SJCRH30 (cell line): ENCODE measurements at places on chromosomes 5 and 9. TPM values are rescaled to one million over a fixed set of nuclear protein-coding genes. Genes with fewer than 3 reads are reported as not detected.

GRCh38 chr5:180161420-180162303 lies 47.3 kb downstream of the RASGEF1C start:
- DNase-seq = no peak

DNA sequence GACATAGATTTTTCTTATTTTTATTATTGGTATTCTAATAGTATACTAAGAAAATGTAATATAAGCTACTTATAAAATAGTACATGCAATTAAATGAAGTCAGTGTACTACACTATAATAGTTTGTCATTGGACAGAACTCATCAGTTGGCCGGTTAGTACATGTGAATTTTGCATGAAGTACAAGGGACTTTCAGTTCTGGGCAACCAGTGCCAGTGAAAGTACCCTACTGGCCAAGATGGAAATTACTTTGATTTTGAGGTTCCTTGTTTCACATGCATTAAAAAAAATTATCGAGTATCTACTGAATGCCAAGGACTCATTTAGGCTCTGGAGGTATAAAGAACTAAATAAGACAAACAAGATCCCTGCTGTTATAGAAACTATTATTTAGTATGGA lies 213.4 kb upstream of the ELL2 start:
- peak; percentile 22 for DNase-seq

DNA sequence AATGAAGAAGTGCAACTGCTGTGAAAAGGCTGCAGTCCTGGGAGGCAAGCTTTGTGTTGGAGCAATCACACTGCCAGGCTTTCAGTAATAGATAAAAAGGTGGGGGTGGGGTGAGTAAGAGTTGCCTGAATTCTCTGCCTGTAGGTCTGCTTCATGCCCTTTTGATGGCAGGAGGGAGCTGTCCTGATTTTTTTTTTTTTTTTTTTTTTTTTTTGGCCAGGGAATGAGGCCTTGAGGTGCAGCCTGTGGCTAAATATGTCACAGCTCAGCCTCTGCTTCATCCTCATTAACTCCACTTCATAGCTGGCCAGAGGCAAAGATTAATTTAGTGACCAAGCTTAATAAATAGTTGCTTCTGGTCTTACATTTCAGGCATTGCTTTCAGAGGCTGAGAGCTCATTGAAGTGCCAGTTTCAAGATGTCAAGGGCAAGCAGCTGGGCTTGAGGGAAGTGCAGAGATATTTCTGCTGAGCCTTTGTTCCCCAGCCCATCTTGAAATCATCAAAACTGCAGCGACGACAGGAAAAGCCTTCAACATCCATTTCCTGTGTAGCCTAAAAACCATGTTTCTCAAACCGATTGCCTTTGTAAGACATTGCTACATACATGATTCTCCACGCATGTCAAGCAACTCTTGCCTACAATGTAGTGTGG lies 134.7 kb downstream of the MACIR start:
- DNase-seq = no peak

GRCh38 chr5:1050423-1051365 lies 42.1 kb downstream of the NKD2 start:
- no peak for DNase-seq

- DNase-seq = no peak
These were observed 1.5 kb upstream of the TESK1 start for GRCh38 chr9:35603506-35603985.

GRCh38 chr5:177024559-177024958 lies 2.1 kb downstream of the ZNF346 start:
- no peak for DNase-seq

DNA sequence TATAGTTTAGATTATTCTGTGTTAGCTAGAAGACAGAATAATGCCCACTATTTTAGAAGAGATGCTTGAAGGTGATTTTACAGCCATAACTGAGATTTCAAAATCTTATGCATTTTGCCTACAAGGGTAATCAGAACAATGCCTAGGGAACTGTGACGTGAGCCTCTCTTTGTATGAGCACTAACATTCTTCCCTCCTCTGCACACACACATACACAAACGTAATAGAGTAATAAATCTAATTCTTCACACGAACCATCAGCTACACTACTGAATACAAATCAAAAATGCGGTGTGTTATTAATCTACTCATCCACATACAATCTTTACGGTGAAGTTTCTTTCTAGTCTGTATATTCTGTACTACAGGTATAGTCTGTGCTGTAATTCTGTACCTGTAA lies 227.8 kb downstream of the PLK2 start:
- no peak for DNase-seq

DNA sequence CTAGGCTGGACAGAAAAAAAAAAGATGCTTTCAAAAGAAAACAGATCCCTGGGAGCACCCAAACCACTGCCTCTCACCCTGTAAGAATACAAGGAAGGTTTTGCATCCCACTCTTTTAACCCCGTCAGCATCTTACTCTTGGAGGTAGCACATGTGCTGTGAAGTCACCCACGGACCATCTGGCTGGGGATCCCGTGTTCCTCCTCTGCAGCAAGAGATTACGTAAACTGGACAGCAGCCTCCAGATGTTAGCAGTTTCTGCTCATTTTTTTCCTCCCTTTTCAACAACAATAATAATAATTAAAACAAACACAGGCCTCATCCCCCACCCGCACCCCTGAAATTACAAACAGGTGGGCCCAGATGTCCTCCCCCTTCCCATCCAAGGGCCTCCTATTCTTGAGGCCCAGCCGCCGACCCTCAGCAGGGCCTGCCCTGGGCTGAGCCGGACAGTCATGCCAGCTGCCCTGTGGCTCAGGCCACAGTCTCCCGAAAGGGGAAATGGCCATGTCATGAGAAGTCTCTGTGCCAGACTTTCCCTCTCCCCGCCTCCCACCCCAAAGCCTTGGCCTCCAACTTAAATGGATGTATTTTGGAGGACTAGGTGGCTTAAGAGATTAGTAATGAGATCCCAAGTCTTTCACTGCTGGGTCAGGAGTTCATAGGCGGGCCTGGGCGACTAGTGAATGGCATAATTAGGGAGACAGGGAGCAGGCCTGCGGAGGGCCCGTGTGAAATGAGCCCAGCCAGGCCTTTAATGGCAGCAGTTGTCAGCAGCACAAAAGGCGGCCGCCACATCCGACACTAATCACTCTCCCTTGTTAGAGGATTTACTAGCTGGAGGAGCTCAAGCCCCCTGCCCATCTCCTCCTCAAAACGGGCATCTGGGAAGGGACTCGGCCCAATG lies 165.1 kb downstream of the PAPPA start:
- peak; percentile 95 for DNase-seq

- no peak for DNase-seq
These were observed 93.5 kb downstream of the DAP start for GRCh38 chr5:10667431-10668057.

DNA sequence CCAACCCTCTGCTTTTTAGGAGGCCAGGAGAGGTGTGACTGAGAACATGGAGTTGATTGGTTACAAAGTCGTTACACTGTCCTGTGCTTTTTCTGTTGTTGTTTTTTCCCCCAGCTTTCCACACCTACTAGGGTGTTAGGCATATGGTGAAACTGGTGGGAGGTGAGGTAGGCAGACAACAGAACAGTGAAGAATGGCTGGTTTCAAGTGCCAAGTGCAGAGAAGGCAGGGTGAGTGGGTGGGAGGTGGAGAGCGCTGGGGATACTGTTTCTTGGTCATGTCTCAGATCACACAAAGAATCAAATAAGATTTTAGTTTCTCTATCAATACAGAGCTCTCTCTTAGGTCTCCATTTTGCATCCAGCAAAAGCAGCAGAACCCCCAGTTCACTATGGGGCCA lies 2.2 kb upstream of the SPTAN1 start:
- DNase-seq = no peak

DNA sequence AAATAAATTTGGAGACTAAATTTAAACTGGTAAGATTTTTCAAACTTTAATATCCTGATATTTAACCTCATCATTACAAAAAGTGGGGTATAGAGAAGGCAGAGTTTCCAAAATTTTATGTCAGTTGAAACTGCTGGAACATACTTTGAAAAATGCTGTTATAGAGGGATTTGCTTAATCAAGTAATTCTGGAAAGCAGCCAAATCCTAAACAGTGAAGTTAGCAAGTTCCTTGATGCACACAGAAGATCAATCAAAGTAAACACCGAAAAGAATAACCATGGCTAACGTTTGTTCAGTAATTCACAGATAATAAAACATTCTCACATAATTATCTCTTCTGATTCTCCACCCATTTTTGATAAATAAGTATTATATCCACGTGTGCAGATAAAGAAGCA lies 8.1 kb upstream of the PRR16 start:
- DNase-seq = no peak

- DNase-seq = no peak
These were observed 48.2 kb downstream of the KIF2A start for GRCh38 chr5:62354028-62354874.

- DNase-seq = no peak
These were observed 98.4 kb upstream of the ERCC6L2 start for GRCh38 chr9:95777136-95777535.

DNA sequence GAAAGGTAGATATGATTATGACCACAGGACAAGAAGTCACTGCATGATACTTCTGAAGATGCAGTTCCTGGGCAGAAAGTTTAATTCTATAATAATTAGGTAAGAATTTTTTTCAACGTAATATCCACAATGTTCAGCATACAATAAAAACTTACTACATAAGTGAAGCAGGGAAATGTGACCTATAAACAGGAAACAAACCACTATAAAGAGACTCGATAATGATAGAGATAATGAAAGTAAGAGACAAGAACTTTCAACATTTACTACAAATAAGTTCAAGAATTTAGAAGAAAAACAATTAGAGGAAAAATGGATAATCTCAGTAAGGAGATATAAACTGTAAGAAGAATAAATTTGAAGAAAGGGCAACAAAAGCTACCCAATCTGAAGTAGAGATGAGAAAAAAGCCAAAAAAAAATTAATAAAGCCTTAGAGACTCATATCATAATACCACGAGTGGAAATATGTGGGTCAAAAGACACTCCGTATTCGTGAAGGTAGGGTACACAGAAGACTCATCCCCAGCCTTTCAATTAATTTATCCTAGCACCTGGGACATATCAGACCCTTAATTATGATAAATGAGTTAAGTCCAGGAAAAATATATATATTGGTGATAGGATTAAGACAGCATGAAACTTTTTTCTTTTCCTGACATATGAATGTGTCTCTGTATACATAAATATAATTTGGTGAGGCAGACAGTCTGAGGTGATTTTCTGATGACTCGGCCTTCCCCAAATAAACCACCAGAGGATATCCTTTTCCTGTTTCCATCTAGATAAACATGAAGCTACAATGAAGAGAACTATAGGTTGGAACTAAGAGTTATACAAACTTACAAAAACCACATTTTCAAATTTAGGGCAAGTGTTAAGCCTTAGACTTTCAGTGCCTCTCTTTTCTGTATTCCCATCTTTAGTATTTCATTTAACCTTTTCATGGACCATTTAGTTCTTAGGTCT lies 120.4 kb downstream of the RAPGEF6 start:
- no peak for DNase-seq

DNA sequence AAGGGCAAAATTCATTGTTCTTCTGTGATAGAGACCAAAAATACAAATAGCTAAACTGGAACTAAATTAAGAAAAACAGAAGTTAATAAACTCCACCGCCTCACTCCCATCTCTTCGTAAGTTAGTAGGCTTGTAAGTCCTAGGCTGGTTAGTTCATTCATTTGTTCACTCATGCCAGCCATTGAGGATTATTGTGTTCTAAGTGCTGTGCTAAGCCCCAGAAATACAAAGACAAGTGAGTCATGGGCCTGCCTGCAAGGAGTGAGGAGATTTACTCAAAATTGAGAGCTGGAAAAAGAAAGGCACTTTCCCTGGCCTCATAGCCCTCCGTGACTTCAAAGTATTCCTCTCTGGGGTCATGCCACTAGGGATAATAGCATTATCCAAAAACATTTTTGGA lies 8.5 kb downstream of the DOCK8 start:
- DNase-seq = no peak

DNA sequence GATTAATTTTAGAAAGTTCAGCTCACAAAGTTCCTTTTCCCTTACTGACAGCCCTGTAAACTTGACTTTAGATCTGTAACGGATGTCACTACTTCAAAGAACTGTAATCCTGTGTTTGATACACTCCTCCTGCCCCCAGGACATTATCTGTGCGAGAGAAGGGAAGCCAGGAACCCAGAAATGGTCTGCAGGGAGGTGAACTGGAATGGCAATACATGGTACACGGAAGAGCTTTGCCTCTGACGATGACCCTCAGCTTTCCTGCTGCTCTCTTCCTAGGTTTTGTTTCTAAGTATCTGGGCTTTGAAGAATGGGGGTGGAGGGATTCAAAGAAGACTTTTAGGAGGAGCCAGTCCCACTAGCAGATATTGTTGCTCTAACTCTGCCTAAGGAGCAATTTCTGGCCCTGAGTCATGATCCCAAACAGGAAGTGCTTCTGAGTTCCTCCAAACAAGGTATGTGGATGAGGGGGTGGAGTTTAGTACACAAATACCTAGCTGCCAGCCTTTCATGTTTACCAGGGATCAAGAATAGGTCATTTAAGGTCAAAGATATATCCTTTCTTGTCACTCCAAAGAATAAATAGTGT lies 43.4 kb upstream of the TMC1 start:
- DNase-seq = peak; percentile 41

- DNase-seq = no peak
These were observed 48.5 kb downstream of the SIL1 start for GRCh38 chr5:139149477-139150199.

- no peak for DNase-seq
These were observed 78.0 kb downstream of the NSUN2 start for GRCh38 chr5:6554812-6555211.

DNA sequence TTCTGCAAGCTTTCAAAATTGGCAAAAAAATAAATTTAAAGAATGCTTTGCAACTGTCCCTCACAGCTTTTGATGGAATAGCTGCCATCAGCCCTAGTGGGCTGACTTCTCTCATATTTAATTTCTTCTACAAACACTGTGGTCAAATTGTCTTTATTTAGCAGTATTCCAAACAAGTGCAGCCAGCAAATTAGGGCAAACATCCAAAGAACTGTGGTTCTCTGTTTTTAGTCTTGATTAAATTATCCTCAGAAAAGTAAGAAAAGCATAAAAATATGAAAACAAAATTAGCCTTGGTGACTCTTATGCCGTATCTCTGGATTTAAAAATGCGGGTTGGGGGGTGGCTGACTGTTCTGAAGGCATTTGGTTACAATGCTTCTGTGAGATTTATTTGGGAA lies 95.8 kb upstream of the RETREG1 start:
- DNase-seq = peak; percentile 17

DNA sequence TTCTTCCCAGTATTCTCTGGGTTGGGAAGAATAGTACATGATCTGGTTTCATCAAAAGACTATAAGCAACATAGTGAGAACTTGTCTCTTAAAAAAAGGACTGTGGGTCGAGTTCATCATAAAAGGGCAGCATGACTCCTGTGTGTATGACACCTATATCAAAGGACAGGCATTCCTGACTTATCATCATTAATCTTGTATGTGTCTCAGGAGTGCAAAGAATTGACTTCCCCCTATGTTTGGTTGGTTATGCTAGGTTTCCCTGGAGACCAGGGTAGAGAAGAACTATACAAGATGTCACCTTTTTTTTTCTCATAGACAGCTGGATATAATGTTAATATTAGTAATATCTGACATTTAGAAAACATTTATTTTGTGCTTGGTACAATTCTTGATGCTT lies 173.1 kb upstream of the ANKRD55 start:
- DNase-seq = no peak

DAPK1 gene
- total RNA-seq = 62.0 and 73.5 TPM in 2 replicates

SLC36A2 gene
- total RNA-seq = not detected in 2 replicates

NMUR2 gene
- not detected in 2 replicates for total RNA-seq

TSSK1B gene
- 0.08 TPM in 1 of 2 replicates, not detected in the other for total RNA-seq

TMEM232 gene
- total RNA-seq = 0.97 and 1.7 TPM in 2 replicates

KIF4B gene
- total RNA-seq = 0.02 and 0.03 TPM in 2 replicates

MUSK gene
- 13.6 and 14.1 TPM in 2 replicates for total RNA-seq

LRRC70 gene
- total RNA-seq = 0.68 and 0.81 TPM in 2 replicates

XRCC4 gene
- 20.5 and 22.9 TPM in 2 replicates for total RNA-seq

MRPS30 gene
- total RNA-seq = 92.0 and 102 TPM in 2 replicates

CSF1R gene
- 0.06 and 0.13 TPM in 2 replicates for total RNA-seq

OR13D1 gene
- not detected in 2 replicates for total RNA-seq

IL4 gene
- not detected in 2 replicates for total RNA-seq
